ENCODE measurements at places on chromosomes 1 and 21. TPM values are rescaled to one million over a fixed set of nuclear protein-coding genes. Genes with fewer than 3 reads are reported as not detected.

The B3GALT2 gene
- total RNA-seq: 0.39 TPM

The RCC1 gene
- 21.8 TPM for total RNA-seq

DNA sequence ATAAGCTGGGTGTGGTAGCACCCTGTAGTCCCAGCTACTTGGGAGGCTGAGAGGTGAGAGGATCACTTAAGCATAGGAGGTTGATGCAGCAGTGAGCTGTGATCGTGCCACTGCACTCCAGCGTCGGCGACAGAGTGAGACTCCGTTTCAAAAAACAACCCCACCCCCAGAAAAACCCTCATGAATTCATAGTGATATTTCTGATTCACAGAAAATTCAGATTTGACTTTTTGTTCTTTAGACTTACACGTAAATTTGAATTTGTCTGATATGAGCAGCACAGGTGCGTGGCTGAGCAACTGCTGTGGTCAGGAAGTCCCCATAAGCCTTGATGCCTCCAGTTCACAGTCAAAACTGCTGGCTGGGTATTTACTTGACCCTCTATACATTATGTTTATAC lies 10.0 kb upstream of the MORC3 start:
- H3K4me1 ChIP-seq: no peaks in the 10 kb centered on the region
- H3K36me3 ChIP-seq: no peaks in the 10 kb centered on the region
- no peak overlapping the region for H3K27ac ChIP-seq
- no peaks in the 10 kb centered on the region for H3K27me3 ChIP-seq
- no peak overlapping the region for H3K4me3 ChIP-seq
- DNase-seq: no peak

- no peaks in the 10 kb centered on the region for H3K27me3 ChIP-seq
- DNase-seq: no peak
- no peaks in the 10 kb centered on the region for H3K36me3 ChIP-seq
- H3K4me3 ChIP-seq: no peak overlapping the region
- no peak overlapping the region for H3K27ac ChIP-seq
- H3K4me1 ChIP-seq: no peaks in the 10 kb centered on the region
Observed at GRCh38 chr21:34157521-34157920, 84.1 kb downstream of the MRPS6 start.

DNA sequence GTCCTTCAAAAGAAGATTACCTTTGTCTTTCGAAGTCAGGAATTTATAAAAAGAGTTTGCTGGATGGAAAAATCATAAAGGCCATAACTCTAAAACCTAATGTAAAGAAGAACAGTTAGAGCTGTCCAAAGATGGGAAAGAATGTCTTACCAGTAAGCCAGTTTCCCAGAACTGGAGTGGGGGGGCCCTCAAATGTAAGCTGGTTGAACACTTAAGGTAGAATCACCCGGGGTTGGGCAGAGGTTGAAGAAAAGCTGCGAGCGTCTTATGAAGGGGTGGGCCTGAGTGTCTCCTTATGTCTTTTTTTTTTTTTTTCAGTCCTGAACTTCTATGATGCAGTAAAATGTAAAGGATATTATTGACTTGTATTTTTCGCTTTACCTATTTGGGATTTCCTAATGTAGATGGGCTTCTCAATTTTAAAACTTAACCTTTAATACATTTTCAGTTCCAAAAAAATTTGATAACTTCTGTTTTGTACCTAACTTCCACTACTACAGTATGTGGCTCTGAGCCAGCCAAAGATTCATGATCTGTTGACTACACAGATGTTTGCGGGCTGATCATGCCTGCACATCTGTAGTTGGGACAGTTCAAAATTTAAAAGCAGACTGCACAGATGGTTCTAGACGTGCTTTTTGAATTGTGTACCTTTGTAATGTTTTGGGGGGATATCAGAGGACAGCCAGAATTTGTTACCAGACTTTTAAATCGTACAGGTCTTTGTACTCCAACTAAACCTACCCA lies 43.6 kb downstream of the NFYC start:
- peaks cover 3% of the 10 kb centered on the region for H3K4me1 ChIP-seq
- H3K27ac ChIP-seq: peak overlapping the region; percentile 82

DNA sequence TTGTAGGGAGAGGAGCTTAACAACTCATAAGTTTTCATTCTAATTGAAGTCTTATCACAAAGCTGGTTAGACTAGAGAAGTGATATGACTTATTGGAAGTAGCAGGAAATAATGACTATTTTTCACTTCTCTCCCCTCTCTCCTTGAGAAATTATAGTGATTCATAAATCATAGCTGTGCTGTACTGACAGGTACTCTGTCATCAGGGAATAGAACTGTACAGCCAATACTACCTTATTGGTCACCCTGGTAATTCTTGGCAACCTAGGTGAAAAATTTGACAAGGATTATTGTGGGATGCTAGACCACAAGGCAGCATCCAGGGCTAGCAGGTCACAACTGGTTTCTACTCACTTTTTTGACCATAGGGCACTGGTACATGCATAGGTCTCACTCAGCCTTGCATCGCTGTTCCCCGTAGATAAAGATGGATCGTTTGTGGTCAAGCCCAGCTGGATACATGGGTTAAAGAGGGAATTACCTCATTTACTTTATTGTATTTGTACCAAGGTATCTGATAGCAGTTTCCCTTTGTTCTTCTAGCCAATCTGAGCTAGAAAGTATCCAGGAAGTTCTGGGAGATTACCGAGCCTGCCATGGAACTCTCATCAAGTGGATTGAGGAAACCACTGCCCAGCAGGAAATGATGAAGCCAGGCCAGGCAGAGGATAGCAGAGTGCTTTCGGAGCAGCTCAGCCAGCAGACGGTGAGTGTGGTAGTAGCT lies 113.6 kb downstream of the MACF1 start:
- H3K27me3 ChIP-seq: no peaks in the 10 kb centered on the region
- DNase-seq: peak; percentile 69
- no peak overlapping the region for H3K4me3 ChIP-seq
- peaks cover 79% of the 10 kb centered on the region for H3K36me3 ChIP-seq

DNA sequence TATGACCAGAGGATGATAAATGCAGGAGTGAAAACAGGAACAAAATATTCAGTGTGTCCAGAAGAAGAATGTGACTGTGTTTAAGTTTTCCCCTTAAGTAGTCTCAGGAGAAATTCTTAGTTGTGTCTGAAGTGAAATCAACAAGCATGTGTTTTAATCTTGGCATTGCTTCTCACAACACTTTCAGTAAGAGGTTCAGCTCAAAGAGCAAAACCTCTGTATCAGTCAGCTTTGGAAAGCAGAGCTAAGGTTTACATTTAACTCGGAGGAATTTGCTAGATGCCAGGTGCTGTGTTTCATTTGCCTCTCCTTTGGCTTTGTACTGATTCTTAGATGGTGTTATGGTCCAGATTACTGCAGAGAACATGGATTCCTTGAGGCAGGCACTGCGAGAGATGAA lies 28.6 kb downstream of the CC2D1B start:
- no peak for DNase-seq
- no peak overlapping the region for H3K4me3 ChIP-seq
- no peaks in the 10 kb centered on the region for H3K36me3 ChIP-seq
- no peak overlapping the region for H3K27ac ChIP-seq
